ENCODE measurements at places on chromosomes 5 and 9.
A peak's percentile ranks its signal among the peaks of the same experiment; 100 is the strongest.

- DNase-seq = no peak
These were observed 138.0 kb upstream of the C9orf72 start for GRCh38 chr9:27711241-27711640.

GRCh38 chr9:137136261-137136880 lies 2.6 kb upstream of the GRIN1 start:
- DNase-seq = no peak

DNA sequence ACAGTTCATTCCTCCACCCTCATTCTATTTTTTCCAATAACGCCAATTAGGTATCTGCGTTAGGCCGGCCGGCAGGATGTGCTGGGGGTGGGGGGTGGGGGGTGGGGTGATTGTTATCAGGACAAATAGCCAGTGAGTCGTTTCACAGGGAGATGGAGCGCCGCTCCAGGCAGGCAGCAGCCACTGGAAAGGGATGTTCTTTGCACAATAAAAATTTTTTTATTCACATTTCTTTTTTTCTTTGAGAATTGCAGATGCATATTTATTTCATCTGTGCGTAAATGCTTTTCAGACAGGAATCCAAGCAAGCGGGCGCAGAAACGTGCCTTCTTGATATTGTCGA lies 4.1 kb downstream of the LMX1B start:
- DNase-seq = no peak

GRCh38 chr5:124030043-124030491 lies 518.1 kb downstream of the CSNK1G3 start:
- no peak for DNase-seq

- DNase-seq = no peak
These were observed 275.0 kb downstream of the GAS1 start for GRCh38 chr9:86672301-86672700.

DNA sequence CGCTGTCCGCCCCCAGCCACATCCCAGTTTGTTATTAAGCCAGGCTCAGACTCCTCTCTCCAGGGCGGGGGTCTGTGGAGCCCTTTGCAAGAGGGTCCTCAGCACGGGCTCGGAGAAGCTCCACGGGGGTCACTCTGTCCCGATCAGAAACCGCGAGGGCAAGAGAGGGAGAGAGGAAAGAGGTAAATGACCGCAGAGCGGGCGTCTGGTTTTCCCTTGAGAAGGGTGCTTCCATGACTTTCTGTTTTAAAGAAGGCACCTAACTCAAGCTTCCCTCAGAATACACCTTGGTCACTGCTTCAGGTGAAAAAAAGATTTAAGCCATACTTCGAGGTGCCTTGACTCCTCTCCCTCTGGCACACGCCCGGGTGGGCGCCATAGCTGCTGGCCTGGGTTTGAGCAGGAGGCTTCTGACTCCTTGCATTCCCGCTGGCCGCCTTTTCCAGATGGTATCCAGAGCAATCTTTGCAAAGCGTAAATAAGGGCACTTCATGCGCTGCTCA lies 5.8 kb upstream of the TERT start:
- no peak for DNase-seq

GRCh38 chr9:14633906-14634565 lies 59.2 kb downstream of the ZDHHC21 start:
- no peak for DNase-seq

DNA sequence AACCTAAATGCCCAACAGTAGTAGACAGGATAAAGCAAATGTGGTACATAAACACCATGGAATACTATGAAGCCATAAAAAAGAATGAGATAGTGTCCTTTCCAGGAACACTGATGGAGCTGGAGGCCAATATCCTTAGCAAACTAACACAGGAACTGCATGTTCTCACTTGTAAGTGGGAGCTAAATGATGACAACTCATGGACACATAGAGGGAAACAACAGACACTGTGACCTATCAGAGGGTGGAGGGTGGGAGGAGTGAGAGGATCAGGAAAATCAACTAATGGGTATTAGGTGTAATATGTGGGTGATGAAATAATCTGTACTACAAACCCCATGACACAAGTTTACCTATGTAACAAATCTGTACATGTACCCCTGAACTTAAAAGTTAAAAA lies 505.7 kb downstream of the RAB3C start:
- DNase-seq = no peak

- no peak for DNase-seq
These were observed at the start of gene PCDHGA11 for GRCh38 chr5:141420855-141421488. Gene PCDHGA11 (plus strand): TSS chr5:141421051. CDS start chr5:141421228, 177 bp downstream.

- DNase-seq = no peak
These were observed 72.3 kb upstream of the STARD4 start for GRCh38 chr5:111584651-111585050.

DNA sequence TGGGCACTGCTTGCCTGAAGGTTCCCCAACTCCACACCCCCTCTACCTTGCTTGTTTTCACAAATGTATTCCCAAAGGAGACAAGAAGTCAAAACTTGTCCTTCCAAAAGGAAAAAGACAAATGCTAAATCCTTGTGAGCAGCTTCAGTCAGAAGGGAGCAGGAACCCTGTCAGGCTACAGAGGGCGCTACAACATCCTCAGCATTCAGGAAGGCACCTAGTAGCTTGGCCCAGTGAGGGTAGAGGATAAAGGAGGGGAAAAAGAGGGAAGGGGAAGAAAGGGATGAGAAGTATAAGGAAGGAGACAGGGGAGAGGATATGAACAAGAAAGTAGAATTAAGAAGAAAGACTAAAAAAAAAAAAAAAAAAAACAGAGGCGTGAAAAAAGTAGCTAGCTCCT lies 97.5 kb downstream of the MLLT3 start:
- DNase-seq = no peak

GRCh38 chr9:36729906-36730305 lies 157.2 kb downstream of the MELK start:
- no peak for DNase-seq

DNA sequence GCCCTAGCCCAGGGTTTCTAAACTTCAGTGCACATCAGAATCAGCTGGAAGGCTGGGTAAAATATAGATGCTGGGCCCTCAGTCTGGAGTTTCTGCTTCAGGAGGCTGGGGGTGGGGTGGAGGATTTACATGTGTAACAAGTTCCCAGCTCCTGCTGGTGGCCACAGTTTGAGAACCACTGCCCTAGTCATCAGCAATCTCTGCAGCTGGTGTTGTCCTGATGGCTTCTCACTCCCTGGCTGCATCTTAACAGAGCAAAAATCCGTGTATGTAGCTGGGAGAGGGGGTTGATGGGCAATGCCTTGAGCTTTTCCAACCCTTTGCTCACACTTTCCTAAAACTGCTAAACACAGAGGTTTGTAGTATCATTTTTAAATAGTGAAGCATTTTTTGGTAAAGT lies 186.0 kb upstream of the KLF9 start:
- no peak for DNase-seq

DNA sequence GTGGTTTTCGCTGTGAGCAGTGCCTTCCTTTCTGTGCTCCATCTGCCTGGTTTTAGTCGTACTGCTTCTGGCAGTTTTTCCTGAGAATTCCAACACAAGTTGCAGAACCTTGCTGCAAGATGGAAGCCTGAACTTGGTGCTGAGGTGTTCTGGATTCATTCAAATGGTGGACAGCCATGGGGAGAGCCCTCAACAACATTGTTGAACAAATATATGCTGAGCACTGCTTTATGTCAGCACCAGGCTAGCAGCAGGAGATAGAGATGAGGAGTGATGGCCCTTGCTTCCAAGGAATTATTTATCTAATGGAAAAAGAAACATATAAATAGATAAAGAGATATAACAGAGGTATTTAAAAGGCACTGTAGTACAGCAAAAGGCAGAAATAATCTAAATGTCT lies 7.3 kb upstream of the RPS6 start:
- no peak for DNase-seq

GRCh38 chr5:129041196-129041881 lies 53.2 kb upstream of the ISOC1 start:
- no peak for DNase-seq

DNA sequence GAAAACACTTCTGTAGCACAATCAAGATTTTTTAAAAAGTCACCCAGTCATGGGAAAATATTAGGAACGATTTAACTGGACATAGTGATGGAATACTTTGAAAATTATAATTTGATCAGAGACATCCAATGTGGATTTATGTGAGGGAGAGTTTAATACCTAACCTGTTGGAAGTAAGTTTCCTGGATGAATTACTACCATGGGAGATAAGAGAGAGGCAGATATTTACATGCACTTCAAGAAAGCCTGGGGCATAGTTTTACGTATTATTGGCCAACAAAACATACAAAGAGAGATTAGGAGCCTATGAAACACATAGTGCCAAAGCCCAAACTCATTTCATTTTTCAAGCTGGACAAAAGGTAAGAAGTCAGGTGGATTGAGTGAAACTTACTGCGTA lies 336.8 kb downstream of the SLIT3 start:
- DNase-seq = no peak

DNA sequence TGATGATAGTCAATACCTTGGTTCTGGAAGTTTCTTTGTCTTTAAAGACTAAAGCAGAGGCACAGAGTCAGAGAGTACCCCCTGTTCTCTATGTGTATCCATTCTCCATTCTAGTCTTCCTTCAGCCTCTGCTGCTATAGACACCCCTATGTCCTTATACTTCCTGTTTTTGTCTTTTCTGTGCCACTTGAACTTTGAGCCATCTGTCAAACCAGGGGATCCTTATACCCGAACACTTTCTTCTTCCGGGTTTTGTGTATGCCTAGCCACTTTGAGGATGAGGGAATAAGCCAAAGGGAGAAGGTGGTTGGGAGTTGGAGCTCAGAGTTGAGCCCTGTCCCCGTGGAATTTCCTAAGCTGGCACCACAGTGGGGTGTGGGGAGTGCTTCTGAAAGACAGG lies 61.1 kb upstream of the IL6ST start:
- no peak for DNase-seq

DNA sequence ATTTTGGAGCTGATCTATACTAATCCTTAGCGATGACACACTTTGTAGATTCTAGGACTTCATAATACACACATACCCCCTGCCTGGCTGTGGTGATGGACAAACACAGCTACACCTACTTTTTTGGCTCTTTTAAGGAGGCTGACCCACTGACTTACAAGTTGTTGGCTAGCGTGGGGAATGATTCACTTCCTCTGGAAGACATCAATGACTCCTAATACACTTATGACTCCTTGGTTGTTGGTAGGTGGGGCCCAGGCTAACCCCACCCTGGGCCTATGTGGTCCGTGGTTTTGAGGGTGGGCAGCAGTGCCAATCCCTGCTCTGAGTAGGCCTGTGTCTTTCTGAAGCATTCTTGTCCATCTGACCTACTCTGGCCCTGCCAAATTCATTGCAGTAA lies 144.4 kb downstream of the SLC12A2 start:
- peak; percentile 74 for DNase-seq

- no peak for DNase-seq
These were observed 50.3 kb downstream of the RFX3 start for GRCh38 chr9:3475300-3476020.

GRCh38 chr9:20701060-20701459 lies 17.0 kb downstream of the FOCAD start:
- no peak for DNase-seq

DNA sequence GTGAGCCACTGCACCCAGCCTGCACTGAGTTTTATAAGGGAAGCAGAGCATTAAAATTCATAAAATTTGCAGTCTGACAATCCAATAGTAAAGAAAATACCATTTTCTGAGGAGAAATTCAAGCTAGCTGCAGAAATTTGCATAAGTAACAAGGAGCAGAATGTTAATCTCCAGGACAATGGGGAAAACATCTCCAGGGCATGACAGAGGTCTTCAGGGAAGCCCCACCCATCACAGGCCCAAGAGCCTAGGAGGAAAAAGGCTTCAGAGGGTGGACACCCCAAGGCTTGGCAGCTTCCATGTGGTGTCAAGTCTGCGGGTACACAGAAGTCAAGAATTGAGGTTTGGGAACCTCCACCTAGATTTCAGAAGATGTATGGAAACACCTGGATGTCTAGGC lies 37.6 kb upstream of the MELK start:
- DNase-seq = no peak

- DNase-seq = no peak
These were observed 16.6 kb downstream of the ZNF474 start for GRCh38 chr5:122145906-122146305.

DNA sequence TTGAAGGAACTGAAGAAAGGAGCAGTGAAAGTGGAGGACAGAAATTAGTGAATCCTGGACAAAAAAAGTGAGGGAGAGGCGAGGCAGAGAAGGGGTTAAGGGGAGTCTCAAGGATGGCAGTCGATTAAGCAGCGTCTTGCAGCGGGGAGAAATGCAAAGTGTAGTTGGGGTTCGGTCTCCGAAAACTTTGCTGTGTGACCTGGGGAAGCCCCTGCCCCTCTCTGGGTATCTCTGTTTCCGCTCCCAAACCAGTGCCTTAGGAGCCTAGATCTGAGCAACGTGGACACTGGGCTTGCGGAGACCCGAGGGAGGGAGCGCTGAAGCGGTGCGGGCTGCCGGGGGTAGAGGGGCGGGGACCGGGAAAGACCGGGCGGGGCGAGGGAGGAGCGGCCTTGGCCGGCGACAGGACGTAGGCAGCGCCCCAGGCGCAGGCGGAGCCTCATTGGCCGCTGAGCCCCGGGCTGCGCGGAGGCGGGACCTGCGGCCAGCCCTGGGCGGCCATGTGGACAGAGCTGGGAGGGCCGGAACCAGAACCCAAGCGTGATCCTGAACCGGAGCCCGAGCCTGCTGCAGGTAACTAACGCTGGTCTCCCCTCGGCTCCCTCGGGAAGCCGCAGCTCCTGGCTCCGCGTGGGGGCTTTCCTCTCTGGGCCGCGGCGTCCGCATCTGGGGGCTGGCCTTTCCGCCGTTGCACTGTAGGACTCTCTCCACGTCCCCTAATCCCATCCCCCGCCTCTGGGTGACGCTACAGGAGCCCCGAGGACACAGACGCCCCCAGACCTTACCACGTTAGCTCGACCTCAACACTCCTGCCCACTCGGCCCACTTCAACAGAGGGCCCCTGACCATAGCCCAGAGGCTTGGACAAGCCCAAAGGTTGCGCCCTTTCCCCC lies at the start of gene ALDH1B1:
ALDH1B1 (plus strand) TSS at position 468 of the 893 bp plus-strand sequence. CDS start 3,047 bp downstream, outside the sequence.
- DNase-seq = no peak

DNA sequence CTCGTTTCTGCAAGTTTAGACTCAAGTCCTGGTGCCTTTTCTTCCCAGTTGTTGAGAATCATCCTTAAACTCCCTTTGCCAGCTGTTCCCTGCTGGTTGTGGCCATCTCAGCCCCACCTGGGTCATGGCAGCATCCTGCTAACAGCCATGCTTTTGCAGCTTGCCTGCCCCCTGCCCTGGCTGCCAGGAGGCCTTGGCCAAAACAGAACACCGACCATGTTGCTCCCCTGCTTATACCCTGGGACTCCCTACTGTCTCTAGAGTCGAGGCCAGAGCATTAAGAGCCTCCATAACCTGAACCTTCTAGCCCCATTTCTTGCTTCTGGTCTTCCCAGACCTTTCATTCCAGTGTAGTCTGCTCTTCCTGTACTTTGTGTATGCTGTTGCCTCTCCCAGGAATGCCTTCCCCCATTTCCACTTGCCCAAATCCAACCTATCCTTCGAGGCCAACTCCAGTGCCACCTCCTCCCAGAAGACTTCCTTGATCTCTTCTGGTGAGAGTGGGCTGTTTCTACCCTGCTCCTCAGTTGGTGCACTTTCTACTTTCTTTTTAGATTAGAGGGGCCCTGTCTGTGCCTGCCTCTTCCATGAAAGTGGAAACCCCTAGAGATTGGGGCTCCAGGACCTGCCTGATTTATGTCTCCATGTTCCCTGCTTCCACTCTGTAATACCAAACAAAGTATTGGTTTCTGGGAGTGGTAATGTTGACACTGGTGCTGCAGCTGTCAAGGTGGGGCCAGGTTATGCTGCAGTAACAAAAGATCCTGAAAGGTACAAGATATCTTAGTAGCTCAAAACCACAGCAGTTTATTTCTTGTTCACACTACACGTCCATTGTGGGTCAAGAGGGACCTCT lies 88.2 kb downstream of the AMBP start:
- no peak for DNase-seq

GRCh38 chr5:181133610-181134231 lies 2.8 kb upstream of the OR2V1 start:
- peak; percentile 45 for DNase-seq
